ENCODE measurements at places on chromosomes 2 and 18.

GRCh38 chr2:39704540-39704939 is 38.8 kb downstream of the TMEM178A start:
- no peak for DNase-seq

- no peak for DNase-seq
Measured at GRCh38 chr2:58762176-58762781, 521.2 kb upstream of the FANCL start.

DNA sequence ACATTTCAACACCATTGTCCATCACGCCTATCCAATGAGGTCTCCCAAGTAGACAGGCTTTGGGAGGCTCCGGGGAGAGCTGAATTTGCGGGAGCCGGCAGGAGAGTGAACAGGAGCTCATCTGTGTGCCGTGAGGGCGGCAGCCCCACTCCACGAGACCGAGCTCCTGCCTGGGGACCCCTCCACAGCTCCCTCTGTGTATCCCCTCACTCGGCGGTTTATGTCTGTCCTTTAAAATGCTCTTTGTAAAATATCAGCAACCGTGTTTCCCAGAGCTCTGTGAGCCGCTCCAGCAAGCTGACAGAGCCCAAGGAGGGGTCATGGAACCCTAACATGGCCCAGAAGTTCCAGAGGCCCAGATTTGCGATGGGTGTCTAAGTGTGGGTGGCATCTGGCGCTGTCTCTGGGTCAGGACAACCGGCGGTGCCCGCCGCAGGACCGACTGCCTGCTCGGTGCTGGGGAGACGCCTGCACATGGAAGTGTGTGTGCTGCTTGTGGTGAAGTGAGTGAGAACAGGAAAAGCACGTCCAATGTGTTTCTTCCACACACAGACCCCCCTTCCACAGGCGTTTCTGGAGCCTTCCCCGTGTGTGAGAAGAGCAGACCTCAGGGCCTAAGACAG is 34.8 kb downstream of the SLC66A2 start:
- DNase-seq: no peak

GRCh38 chr18:26777351-26778053 is 88.0 kb downstream of the AQP4 start:
- DNase-seq: no peak

GRCh38 chr2:75594596-75594995 is 33.9 kb upstream of the EVA1A start:
- DNase-seq: no peak

- no peak for DNase-seq
Measured at GRCh38 chr2:27587025-27587424, 4.2 kb downstream of the ZNF512 start.

- DNase-seq: no peak
Measured at GRCh38 chr2:241217320-241218031, 29.0 kb downstream of the ANO7 start.
